Activated CD4-positive, alpha-beta memory T cell treated with anti-CD3 and anti-CD28 coated beads for 36 hours (primary cell): ENCODE measurements at places on chromosomes 11 and 22.
A peak's percentile ranks its signal among the peaks of the same experiment; 100 is the strongest.

GRCh38 chr11:92482492-92483060 lies 258.0 kb downstream of the FAT3 start:
- DNase-seq: no peak

DNA sequence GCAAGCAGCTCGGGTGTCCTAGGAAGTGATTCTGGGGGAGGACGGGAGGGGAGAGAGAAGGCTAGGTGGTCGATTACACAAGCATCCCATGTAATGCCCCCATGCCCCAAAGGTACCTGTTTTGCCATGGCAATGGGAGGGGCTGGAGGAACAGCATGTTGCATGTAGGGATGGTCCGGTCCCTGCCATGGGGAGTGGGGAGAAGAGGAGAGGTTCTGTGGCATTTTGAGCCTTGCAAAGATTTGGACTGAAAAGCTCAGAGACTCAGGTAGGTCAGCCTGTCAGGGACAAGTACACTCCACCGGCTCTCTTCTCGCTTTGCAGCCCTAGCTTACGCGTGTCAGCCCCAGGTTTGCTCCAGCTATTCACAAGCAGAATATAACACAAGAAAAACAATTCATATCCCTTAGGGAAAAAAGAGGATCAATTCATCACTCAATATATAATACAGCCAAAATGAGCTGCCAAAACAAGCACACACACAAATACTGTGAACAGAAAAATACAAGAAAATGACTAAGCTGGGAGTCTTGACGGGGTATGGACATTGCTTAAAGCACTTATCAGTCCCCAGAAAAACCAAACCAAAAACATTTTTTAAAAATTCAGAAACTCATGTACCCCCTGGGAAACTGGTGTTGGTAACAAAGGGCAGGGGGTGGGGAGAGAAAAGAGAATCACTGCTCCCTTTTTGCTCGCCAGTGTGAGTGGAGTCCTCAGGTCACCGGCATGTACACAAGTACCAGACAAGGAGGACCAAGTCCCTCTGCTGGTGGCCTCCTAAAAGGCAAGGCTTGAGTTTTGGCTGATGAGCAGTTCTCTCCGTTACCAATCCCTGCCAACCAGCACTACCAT lies 21.6 kb downstream of the APOL5 start:
- peak; percentile 12 for DNase-seq

DNA sequence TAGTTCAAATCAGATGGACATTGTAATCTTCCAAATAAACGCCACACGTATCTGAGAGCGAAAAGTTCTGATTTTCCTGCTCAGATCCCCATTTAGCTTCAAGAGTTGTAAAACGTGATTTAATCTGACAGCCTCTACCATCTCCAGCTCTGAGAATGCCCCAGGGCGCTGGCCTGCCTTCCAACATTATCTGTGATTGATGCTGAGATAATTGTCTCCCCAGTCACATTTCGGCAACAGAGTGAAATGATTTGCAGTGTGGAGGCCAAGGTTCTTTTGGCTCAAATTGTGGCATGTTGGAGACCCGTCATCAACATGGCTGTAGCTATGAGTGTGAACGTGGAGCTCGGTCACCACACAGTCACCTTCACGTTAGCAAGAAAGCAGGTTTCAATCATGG lies 283.4 kb downstream of the BRD1 start:
- DNase-seq: no peak

- DNase-seq: no peak
Measured at GRCh38 chr22:21443735-21444421, 23.3 kb upstream of the TMEM191C start.

DNA sequence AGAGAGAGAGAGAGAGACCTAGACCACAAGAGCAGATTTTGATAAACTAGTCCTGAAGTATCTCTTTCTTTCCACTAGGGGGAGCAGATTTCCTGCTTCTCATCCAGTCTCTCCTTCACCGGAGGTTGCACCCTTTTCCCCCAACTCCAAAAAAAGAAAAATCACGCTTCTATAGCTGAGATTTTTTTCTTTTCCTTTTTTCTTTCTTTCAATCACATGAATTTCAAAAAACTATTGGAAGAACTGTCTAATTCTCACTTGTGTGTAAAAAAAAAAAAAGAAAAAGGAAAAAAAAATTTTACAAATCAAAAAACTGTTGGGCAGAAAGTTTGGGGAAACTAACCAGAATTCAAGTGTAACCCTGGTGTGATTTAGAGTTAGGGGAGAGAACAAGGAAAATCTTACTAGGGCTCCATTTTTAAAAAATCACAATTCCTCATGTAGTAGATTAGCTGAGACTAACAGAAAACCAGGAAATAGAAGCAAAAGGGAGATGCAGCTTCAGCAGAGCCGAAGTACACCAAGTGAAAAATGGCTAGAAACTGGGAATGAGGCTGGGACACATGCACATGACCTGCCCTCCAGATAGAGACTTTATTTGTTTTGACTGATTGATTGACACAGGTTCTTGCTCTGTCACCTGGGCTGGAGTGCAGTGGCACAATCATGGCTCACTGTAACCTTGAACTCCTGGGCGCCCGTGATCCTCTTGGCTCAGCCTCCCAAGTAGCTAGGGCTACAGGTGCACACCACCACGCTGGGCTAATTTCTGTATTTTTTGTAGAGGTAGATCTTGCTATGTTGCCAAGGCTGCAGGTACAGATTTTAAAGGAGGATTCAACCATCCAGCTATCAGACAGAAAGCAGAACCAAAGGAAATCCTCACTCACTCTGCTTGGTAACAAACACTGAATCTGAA lies 27.1 kb downstream of the SDHD start:
- DNase-seq: no peak

DNA sequence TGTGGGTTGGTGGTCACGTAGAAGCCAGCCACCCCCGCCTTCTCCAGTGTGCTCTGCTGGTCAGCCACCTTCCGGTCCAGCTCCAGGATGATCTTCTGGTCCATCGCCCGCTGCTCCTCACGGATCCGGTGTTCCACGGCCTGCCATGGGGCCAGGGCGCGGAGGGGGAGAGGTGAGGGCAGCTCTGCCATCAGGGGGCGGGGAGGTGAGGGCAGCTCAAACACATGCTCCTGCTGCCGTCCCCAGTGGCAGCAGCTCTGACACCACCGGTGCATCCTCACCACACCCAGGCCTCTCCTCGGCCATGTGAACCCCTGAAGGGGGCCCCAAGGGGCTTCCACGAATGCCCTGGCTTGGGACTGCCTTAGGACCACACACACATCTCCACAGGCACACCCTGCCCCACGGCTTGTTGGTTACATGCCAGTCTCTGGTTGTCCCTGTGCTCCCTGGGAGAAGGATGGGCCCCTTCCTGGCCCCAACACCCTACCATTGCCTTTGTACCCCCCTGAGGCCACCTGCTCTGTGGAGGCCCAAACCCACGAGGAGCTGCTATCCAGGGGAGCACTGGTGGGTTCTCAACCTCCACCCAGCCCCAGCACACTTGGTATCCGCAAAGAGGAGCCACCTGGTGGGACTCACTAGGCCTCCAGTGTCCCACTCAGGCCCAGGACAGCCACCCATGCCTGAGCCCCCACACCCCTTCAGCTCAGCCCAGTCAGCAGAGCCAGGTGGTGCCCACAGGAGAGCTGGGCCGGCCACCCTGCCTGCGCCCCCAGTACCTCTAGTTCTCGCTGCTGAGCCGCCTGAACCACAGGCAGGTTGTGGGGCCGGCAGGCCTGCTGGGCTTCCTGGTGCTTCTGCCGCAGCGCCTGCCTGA lies 4.3 kb downstream of the DGCR6L start:
- DNase-seq: no peak
